Activated effector memory CD4-positive, alpha-beta T cell treated with Interleukin-2 at 50 U/mL for 16 hours (primary cell): ENCODE measurements at places on chromosomes 5 and 9.

GRCh38 chr9:81579381-81579780 is 110.0 kb downstream of the TLE1 start:
- no peak for DNase-seq

GRCh38 chr5:66828548-66829357 is 232.6 kb downstream of the MAST4 start:
- peak; percentile 52 for DNase-seq

- no peak for DNase-seq
Observed at GRCh38 chr5:135535820-135536801, at the start of gene NEUROG1. Gene NEUROG1, minus strand, starts transcription at chr5:135535964. Its CDS starts 274 bp downstream, at chr5:135535690.

DNA sequence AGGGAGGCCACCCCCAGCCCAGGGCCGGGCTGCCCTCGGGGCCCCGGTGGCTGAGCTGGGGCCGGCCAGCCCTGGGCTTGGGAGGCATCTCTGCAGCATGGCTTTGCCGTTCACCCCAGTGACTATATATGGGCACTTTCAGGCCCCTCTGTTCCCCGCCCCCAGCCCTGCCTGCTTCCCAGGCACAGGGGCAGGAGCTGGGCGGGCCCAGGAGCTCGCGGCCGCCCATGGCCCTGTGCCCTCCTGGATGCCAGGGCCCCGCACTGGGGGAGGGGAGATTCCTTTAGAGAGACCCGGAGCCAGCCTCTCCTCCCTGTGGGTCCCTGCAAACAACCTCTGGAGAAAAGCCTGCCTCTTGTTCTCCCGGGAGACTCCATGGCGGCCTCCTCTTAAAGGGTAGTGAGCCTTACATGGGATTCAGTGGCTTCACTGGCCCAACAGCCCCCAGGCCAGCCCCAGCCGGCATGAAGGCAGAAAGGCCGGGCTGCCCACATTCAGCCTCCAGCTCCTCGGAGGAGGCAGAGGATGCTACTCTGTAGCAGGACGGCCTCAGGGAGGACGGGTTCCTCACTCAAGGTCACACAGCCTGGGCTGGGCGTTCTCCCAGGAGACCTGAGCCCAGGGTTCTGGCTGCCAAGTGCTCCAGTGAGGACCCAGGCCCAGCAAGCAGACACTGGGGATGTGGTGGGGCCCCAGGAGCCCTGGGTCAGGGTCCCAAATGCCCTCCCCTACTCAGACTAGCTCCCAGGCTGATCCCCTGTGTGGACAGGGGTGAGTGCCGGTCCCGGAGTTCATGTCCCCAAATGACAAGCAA is 4.1 kb downstream of the NACC2 start:
- no peak for DNase-seq

- DNase-seq, result no peak
Observed at GRCh38 chr5:158952951-158953350, 146.8 kb downstream of the EBF1 start.

DNA sequence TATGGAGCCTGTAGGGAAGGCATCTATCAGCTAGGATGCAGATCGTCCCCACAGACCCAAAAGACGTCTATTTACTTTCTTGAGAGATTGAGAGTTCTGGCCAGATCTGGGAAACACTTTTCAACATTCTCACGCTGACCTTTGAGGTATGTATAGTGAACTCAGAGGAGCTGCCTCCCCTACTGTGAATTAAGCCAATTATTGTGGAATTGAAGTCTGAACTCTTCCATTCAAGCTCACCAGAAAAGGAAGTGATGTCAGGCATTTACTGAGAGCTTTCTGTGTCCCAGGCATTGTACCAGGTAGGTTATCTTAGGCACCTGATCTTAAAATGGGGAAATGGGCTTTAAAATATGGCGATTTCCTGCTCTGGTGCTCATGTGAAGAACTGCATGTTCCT is 136.5 kb downstream of the SV2C start:
- no peak for DNase-seq

DNA sequence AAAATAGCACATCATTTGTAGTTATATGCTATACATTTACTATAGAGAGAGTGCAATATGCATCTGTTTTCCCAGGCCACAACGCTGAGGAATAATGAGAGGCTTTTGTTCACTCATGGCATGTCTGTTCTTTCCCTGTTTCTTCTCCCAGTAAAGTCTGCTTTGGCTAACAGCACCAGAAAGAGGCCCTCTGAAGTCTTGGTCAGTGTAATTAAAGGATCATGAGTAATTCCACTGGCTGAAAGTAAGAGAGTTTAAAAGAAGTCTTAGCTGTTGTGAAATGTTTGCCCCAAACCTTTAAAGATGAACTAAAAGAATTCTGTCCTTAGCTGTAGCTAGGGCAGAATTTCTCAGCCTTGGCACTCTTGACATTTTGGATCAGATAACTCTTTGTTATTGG is 228.8 kb downstream of the TLE4 start:
- DNase-seq, result no peak

DNA sequence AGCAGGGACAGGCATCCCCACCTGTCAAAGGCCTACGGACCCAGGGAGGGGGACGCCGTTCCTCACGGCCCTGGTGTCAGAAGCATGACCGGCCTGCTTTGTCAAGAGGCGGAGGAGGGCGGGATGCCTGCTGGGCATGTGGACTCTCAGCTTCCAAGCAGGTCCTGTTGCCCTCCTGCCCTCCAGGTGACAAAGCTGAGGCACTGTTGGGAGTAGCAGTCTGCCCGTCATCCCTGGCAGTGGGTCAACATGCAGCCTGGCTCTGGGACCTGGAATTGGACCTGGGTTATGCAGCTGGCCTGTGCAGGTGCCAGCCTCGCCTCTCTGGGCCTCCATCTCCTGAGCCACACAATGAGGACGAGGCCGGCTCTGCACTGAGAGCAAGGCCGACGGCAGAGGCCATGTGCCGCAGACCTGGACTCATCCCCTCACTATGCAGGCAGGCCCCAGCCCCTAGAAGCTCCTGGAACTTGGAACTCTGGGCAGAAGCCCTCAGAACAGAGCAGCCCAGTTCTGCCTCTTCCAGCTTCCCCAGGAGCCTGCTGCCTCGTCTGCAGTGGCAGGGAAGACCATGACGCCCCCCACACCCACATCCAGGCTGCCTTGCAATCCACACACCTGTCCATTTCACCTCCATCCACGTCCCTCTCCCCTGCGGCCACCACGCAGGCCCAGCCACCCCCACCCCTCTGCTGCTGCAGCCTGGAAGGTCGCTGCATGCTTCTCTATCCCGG is 20.8 kb upstream of the FCN1 start:
- no peak for DNase-seq

DNA sequence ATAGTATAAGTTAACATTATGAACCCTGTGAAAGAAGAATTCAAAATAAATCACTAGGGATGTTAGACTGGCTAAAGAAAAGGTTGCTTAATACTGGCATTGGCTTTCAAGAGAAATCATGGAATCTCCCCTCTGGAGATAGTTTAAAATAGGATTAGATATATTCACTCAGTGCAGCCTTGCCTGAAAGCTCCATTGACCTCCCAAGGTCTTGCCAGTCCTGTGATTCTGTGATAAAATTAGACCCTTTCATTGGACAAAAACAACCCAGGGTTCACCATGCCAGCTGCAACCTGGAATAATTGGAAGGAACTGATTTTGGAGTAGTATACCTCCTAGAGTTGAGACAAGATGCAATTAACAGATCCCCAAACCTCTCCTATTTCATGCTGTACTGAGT is 588.1 kb upstream of the MEF2C start:
- DNase-seq, result no peak

DNA sequence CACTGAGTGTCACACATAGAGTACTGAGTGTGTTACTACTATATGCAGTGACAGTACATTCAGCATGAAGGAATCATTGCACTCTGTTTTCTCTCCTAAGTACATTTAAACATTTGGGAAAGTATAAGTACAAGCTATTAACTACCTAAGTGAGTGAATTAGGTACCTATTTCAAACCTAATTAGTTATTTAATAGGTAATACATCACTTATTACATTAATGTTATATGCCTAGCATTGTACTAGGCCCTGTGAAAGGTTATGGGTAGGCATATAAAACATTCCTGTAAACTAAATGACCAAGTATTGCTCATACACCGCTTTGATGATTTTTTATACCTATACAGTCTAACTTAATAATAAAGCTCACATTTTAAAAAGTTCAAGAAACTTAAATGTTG is 25.7 kb upstream of the PPP3R2 start:
- no peak for DNase-seq

GRCh38 chr5:91146905-91147600 is 236.1 kb downstream of the ARRDC3 start:
- no peak for DNase-seq

GRCh38 chr9:134130503-134131375 is 5.1 kb upstream of the WDR5 start:
- no peak for DNase-seq

DNA sequence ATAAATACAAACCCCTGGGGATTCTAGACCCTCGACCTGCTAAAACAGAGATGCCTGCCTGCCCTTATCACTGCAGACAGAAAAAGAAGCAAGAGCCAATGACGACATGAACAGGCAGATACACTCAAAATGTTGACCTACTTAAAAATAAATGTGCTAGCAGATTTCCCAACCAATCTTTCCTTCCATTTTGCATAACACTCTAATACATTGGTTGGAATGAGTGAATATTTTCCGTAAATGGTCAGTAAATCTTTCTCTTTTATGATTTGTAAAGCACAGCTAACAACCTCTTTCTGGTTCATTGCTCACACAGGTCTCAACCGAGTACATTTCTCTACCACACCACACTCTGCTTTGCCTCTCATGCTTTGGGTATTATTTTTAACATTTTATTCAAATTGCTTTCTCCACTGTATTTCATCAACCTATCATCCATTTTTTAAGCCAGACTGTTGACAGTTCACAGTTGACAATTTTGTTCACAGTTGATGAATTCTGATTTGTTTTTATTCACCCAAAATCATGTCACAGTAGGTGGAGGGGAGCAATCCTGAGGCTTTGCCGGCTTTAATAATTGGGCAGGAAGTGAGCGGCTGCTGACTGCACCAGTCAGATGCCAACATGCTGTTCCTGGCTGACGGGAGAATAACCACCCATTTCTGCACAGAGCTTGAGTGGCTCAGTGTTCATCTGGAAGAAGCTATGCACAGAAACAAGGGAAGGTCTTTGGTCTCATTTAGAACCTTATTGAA is 426.6 kb downstream of the SPOCK1 start:
- DNase-seq, result no peak

GRCh38 chr9:125446561-125447094 is 185.0 kb downstream of the GAPVD1 start:
- no peak for DNase-seq

DNA sequence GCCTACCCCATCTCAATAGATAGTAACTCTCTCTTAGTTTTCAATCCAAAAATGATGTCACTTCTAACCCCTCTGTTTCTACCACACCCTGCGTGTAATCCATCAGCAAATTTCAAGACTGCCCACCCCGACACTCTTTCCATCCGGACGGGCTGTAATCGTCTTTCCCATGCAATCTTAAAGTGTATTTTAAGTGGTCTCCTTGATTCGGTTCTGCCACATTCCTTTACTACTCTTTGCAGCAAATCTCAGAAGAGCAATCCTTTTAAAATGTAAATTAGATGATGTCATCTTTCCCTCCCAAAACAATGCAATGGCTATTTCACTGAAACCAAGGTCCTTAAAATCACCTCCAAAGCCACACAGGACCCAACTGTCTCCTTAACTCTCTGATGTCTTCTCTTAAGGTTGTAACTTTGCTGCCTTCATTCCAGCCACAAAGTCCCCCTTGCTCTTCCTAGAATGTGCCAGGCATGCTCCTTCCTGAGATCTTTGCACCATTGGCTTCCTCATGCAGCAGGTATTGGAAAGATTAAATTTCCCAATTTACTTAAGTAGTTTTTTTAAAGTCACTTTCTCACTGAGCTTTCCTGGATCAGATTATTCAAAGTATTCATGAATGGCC is 932.5 kb upstream of the WWC1 start:
- no peak for DNase-seq

GRCh38 chr9:89807682-89808075 is 202.9 kb downstream of the GADD45G start:
- DNase-seq, result no peak

DNA sequence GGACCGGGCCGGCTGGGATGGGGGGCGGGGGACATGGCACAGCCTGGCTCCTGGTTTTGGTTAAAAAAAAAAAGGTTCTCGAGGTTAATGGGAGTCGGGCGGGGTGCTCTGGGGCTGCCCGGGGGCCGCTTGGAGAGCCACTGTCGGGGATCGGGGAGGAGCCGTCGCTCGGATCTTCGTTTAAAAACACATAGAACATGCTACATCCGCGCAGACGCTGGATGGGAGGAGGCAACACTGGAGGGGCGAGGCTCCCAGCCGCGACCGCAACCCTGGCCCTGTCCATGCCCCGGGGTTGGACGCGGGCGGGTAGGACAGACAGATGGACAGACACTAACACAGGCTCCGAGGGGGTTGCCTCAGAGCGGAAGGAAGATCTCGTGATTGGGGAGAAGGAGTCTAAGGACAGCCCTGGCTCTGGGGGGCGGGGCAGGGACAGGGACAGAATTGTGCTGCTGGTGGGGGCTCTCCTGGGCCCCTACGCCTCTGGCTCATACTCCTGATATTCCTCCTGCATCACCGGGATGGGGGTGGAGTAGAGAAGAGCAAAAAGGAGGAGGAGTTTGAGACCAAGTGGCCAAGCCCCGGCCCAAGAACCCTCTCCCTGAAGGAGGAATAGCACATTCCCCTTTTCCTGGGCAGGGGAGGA is 9.9 kb downstream of the SNCB start:
- no peak for DNase-seq

DNA sequence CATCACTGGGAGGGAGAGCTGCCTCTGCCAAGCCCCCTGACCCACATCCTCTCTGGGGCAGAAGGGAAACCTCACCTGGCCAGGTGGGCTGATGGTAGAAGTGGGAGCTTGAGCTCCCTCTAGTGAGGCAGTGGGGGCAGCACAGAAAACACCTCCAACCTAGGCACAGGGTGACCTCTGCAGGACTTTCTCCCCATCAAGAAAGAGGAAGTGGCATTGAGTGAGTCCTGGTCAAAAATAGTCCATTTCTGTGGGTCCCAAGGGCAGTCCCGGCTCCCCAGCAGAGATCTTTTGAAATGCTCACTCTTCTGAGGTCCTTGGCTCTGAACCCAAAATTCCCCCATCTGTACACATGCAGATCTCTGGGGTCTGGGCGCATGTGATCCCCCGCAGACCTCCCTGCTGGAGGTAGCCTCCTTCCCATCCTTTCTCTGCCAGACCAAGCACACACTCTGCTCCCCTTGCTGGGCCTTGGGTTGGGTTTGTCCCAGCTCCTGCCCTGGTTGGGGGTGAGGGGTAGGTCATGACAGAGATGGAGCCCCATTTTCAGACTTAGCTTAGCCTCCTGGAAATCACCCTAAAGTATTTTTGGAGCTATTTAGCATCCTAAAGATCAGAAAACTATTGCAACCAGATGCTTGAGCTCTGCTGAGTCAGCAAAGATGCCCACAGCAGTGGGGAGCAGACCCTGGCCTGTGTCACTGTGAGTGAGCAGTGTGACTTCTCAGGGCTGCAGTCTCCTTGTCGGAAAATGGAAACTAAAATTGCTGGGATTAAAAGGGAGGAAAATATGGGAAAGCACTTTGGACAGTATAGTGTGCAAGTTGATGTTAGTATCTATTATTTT is 41.6 kb upstream of the LCP2 start:
- peak; percentile 60 for DNase-seq

- DNase-seq, result no peak
Observed at GRCh38 chr5:52999344-52999949, 10.3 kb downstream of the ITGA2 start.
